ENCODE measurements at places on chromosomes 5 and 9.

GRCh38 chr5:6790346-6790865 is 77.2 kb downstream of the TENT4A start:
- DNase-seq: no peak

GRCh38 chr9:133813749-133814585 is 75.8 kb upstream of the SARDH start:
- DNase-seq: no peak

GRCh38 chr9:93597142-93597706 is 20.8 kb downstream of the PHF2 start:
- no peak for DNase-seq

DNA sequence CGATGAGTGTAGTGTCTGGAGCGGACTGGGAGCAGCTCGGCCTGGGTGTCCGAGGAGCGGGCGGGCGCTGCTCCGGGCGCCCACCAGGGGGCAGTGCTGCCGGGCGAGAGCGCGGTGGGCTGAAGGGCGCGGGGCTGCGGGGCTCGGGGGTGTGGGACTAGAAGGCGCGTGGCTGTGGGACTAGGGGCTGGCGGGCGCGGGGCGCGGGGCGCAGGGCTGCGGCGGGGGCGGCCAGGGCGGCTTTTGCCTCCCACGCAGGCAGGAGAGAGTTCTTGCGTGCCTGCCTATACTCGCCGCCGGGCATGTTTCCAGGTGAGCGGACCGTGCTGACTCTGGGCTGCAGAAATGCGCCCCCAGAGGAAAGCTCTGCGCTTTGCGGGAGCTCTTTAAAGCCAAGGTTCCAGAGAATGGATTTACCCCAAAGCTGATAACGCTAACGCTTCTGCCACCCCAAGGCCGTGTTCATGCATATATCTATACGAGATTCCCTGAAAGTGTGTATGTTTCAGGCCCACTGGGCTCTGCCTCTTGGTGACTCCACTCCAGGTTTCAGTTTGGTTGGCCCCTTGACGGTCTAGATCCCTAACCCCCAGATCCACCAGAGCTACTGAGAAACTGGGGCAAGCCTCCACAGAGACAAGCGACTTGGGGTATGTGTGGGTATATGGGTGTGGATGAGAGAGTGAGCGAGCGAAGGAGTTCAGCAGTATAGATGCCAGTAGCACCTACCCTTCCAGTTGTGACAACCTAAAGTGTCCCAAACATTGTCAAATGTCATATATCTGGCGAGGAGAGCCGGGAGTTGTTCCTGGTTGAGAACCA is 56.2 kb downstream of the ACER2 start:
- DNase-seq: peak; percentile 44

DNA sequence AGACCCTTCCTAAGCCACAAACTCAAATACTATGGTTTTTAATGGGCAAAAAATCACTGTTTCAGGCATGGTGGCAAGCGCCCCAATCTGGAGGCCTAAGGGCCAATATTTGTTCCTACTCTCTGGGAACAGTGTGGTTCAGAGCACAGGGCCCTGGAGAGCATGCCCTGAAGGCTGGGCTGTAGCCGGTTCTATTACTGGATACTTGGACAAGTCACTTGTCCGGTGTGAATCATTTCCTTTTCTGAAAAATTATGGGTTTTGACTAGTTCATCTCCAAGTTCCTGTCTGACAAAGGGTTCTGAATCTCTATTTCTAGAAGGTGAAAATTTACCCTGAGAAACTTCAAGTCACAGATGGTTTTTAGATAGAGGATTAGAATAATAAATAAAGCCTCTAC is 75.0 kb downstream of the OTULIN start:
- DNase-seq: no peak

DNA sequence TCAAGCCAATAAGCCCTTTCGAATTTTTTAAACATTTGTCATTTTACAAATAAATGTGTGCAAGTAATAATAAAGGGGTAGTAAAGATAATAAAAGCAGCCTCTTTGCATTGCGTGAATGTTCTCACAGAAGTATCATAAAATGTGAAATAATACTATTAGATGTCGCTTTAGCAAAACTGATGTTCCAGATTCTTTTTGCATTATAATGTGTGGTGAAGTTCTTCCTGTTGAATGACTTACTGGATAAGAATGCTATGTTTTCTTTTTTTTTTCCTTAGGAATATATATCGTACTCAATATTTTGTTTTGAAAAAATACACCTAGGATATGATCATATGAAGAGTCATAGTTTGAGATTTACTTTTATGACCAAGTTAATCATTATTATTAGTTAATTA is 85.2 kb upstream of the CDH12 start:
- no peak for DNase-seq

DNA sequence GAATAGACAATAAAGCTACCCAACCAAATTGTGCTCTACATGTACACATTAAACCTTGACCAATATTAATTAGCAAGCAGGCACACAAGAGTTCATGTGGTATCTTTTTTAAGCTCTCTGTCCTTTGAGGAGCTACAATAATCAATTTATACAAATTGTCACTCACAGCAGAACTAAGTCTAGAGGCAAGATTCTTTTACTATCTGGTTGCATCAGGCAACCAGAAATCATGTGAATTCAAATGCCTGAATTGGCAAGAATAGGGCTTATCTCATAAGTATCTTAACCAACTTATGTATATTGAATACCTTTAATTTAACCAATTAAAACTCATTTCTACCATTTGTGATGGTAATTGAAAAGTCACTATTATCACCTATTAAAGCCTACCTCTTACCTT is 145.5 kb upstream of the HAPLN1 start:
- no peak for DNase-seq

- DNase-seq: no peak
Measured at GRCh38 chr5:154520861-154521453, 42.9 kb upstream of the HAND1 start.

- no peak for DNase-seq
Measured at GRCh38 chr5:11560915-11561697, 343.1 kb downstream of the CTNND2 start.

DNA sequence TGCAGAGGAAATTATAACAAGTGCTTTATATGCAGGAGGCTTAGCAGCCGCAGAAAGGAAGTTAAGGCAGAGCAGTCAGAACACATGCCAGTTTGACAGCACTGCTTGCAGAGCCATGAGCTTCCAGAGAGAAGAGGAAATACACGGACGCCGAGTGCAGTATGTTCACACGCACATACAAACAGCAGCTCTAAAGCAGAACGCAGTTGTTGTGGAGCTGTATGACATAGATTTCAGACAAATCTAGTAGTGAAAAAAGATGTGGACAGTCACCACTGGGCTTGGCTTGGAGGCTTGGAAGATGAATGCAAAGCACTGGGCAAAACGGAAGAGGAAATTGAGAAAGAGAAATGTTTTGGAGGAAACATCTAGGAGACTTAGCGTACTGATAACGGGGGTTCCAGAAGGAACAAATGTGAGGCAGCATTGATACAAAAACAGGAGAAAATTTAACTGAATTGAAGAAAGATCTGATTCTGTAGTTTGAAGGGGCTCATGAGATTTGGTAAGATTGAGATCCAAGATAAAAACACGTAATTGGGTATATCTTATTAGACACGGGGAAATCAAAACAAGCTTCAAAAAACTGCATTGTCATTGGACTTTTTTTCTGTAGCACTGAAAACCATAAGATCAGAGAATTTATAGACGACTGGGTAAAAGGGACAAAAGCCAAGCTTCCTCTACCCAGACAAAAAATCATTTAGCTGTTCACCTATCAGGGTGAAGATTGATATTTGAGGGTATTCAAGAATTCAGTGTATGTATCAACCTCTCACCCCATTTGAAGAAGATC is 19.6 kb upstream of the ROPN1L start:
- DNase-seq: no peak

- no peak for DNase-seq
Measured at GRCh38 chr9:116223926-116224325, 70.3 kb downstream of the PAPPA start.

GRCh38 chr9:103902263-103902662 is 191.8 kb upstream of the SMC2 start:
- DNase-seq: no peak

DNA sequence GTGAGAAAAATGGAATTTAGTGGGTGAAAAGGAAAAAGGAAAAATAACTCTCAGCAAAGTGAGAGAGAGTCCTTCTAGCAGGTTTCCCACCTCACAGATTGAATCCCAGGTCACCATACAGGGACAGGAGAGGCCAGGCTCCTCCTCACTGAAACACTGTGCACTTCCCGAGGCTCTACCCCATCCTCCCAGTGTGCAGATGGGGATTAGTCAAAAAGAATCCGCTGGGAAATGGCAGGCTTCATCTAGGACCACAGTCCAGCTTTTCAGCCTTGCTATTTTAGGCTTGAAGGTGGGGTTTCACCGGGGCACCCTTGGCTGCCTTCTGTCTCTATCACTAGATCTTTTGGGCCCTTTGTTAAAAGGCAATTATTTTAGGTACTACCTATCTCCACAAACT is 47.8 kb downstream of the YIPF5 start:
- DNase-seq: no peak

DNA sequence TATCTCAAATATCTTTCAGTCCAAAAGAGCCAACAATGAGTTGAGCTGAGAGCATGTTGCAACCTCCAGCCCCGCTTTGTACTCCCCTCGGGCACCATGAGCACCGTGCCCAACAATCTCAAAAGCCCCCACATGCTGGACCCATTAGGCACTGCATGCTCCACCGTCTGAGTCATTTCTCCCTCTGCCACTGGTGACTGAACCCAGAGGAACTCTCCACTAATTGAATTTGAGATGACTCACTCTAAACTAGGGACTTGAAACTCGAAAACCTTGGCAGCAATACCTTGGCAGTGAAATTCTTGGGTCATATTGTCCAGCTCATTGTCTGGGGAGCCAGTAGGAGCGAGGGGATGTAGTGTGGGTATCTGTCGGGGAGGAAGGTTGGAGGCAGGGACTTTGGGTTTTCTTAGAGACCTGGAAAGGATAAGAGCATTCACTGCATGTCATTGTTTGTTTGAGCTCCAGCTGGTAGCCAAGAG is 49.9 kb upstream of the SLIT3 start:
- DNase-seq: no peak

- DNase-seq: no peak
Measured at GRCh38 chr5:97094579-97095317, 47.7 kb downstream of the LIX1 start.

- DNase-seq: no peak
Measured at GRCh38 chr9:132957805-132958204, 13.4 kb upstream of the TSC1 start.

- DNase-seq: no peak
Measured at GRCh38 chr9:88993327-88993726, 2.1 kb downstream of the S1PR3 start.

DNA sequence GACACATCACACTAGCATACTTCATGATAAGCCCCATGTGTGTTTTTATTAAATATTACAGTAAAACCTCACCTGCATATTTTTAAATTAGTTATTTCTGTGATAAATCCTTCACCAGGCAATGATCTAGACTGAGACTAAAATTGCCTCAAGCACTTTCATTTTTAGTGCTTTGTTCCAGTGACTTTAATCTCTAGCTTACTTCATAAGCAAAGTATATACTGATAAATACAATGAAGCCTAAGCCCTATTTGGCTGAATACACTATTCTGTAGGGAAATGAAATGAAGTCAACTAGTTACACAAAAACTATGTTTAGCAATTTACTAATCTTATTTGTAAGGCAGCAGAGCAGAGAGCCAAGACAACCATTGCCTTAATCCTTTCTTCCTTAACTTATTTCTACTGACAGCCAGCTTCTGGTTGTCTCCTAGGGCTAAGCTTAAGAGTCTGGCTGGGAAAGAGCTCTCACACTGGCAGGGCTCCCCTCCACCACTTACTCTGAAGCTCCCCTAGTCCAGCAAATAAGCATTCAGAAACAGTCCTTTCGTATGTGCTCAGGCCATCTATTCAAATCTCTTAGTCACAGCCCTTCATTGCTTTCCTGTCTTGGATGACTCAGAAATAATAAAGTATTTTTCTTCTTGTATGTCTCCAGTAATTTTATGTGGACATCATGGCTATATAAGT is 31.4 kb upstream of the MTAP start:
- no peak for DNase-seq

GRCh38 chr9:91572811-91573210 is 149.2 kb upstream of the NFIL3 start:
- DNase-seq: no peak

DNA sequence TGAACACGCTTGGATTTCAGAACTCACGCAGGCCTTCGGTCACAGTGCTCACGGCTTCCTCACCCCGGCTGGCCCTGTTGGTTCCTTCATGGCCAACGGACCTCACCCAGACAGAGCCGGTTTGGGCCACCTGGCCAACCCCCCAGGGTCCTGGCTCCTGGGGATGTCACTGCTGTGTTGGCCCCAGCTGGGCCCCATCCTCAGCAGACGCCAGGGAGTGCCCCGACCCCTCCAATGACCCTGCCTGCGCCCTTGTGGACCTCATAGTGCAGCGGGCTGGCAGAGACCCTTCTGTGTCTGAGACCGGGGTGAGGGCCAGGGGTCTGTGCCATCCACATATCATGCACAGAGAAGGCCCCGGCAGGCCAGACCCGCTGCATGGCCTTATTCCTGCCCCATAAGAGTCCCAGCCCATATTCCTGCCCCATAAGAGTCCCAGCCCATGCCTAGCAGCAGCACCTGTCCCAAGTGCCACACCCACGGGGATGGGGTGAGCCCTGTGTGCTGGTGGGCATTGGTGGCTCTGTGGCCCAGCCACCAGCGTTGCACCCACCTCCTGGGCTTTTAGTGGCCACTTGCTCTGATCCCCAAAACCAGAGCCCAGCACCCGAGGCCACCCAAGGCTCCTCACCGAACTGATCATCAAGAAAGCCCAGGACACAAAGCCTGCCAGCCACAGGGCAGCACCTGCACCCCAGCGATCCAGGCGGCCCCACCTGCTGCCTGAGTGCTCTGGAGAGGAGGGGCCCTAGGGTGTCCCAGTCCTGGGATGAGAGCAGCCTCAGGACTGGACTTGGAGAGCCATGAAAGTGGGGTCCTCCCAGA is 1.3 kb upstream of the LPCAT1 start:
- DNase-seq: no peak

DNA sequence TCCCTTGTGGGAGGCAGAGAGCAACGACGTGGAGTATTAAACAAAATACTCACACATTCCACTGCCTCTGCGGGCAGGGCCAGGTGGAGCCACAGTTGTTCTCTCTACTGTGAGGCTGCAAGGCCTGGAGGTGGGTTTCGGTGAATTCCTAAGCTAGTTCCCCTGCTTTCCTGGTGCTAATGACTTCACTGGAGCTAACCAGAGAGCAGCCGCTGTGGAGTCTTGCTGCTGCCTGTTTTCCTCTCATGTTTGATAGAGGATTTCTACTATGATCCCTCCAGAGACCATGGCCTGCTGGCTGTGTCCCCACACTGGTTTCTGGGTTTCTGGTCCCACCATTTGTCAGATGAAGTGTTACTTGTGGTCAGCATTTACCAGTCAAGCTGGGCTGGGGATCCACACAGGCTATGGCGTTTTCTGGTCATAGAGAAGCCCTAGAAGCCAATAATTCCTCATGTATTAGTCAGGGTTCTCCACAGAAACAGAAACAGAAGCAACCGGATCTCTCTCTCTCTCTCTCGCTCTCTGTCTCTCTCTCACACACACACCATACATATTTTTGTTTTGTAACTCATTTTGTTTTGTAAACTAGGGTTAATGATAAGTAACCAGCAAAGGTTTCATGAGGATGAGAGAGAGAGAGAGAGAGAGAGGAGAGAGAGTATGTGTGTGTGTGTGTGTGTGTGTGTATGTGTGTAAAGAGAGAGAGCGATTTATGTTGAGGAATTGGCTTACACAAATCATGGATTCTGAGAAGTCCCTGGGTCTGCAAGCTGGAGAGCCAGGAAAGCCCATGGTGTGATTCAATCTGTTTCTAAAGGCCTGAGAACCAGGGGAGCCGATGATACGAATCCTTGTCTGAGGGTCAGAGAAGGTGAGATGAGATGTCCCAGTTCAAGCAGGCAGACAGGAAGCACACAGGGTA is 403.0 kb downstream of the GADD45G start:
- no peak for DNase-seq

Data from stimulated activated CD4-positive, alpha-beta T cell treated with anti-CD3 and anti-CD28 coated beads, Interleukin-1b, Interleukin-23, amount 100 ng/mL, for 1 hour (primary cell).